GM20000 (cell line): ENCODE measurements at places on chromosomes 2 and 18.

- DNase-seq: no peak
Observed at GRCh38 chr2:120239488-120240287, 13.0 kb upstream of the RALB start.

GRCh38 chr2:85935746-85936208 lies 47.0 kb upstream of the ST3GAL5 start:
- no peak for DNase-seq

- DNase-seq: no peak
Observed at GRCh38 chr2:221455214-221455613, 116.9 kb downstream of the EPHA4 start.

GRCh38 chr18:22314001-22314400 lies 103.7 kb downstream of the CTAGE1 start:
- no peak for DNase-seq

DNA sequence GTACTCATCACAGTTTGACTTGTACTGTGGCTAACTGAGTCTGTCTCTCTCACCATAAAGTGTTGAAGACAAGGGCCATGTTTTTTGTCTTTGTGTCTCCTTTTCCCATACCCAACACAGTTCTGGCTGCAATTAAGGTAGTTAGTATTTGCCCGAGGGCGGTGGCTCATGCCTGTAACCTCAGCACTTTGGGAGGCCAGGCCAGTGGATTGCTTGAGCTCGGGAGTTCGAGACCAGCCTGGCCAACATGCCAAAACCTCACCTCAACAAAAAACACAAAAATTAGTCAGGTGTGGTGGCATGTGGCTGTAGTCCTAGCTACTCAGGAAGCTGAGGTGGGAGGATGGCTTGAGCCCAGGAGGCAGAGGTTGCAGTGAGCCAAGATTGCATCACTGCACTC lies 6.9 kb upstream of the KIF3C start:
- no peak for DNase-seq

- no peak for DNase-seq
Observed at GRCh38 chr2:196849895-196850294, 40.7 kb upstream of the C2orf66 start.

GRCh38 chr2:144914113-144914512 lies 394.2 kb upstream of the ZEB2 start:
- no peak for DNase-seq

- DNase-seq: no peak
Observed at GRCh38 chr2:106095478-106096298, 98.4 kb downstream of the UXS1 start.
